Umbilical cord (tissue), 2 donors: ENCODE measurements at places on chromosomes 1 and 21. TPM values are rescaled to one million over a fixed set of nuclear protein-coding genes. Genes with fewer than 3 reads are reported as not detected.

Gene RIMKLA
- 4.8 TPM for total RNA-seq

GRCh38 chr1:11704194-11704529, 12.7 kb downstream of the DRAXIN start:
- DNase-seq = no peak

Gene DSCAM
- total RNA-seq = 0.24 TPM

DNA sequence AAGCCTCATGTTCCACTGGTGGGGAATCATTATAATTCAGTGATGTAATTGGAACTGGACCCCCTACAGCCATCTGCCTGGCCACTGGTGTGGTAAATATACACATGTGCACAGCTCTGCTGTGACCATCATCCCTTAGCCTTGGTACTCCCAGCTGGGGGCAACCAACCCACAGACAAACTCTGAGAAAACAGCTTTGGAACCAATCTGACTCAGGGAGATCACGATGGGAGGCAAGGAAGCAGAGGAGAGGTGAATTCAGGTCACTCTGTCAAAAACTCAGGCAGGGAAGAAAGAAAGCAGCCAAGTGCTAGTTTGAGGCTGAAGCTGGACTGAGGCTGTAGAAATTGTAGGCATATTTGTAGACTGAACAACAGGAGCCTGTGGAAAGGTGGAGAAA, 197.8 kb upstream of the GALNT2 start:
- DNase-seq = no peak

Gene DNASE2B
- not detected for total RNA-seq
